Type B pancreatic cell (in vitro differentiated cells): ENCODE measurements at places on chromosomes 7 and 10. TPM values are rescaled to one million over a fixed set of nuclear protein-coding genes. Genes with fewer than 3 reads are reported as not detected.
A peak's percentile ranks its signal among the peaks of the same experiment; 100 is the strongest.

GRCh38 chr10:128897401-128898129, 569.5 kb upstream of the MGMT start:
- H3K36me3 ChIP-seq, result no peaks in the 10 kb centered on the region
- H3K27me3 ChIP-seq, result peaks cover 7% of the 10 kb centered on the region
- no peak overlapping the region for H3K27ac ChIP-seq
- H3K4me3 ChIP-seq, result no peak overlapping the region

- peak overlapping the region; percentile 28 for H3K4me3 ChIP-seq
- peaks cover 9% of the 10 kb centered on the region for H3K4me1 ChIP-seq
- no peak for DNase-seq
- H3K36me3 ChIP-seq, result no peaks in the 10 kb centered on the region
- H3K27ac ChIP-seq, result peak overlapping the region; percentile 77
Observed at GRCh38 chr10:96287392-96288105, 16.2 kb upstream of the BLNK start.

DNA sequence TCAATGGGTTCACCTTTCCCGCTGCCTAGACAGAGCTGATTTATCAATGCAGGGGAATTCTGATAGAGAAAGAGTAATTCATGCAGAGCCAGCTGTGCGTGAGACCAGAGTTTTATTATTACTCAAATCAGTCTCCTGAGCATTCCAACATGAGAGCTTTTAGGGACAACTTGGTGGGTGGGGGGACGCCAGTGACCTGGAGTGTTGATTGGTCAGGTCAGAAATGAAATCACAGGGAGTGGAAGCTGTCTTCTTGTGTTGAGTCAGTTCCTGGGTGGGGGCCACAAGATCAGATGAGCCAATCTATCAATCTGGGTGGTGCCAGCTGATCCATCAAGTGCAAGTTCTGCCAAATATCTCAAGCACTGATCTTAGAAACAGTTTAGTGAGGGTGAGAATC, 99.0 kb upstream of the CAV2 start:
- H3K36me3 ChIP-seq, result no peaks in the 10 kb centered on the region
- no peaks in the 10 kb centered on the region for H3K4me1 ChIP-seq
- H3K4me3 ChIP-seq, result peak overlapping the region; percentile 23
- H3K27me3 ChIP-seq, result no peaks in the 10 kb centered on the region

DNA sequence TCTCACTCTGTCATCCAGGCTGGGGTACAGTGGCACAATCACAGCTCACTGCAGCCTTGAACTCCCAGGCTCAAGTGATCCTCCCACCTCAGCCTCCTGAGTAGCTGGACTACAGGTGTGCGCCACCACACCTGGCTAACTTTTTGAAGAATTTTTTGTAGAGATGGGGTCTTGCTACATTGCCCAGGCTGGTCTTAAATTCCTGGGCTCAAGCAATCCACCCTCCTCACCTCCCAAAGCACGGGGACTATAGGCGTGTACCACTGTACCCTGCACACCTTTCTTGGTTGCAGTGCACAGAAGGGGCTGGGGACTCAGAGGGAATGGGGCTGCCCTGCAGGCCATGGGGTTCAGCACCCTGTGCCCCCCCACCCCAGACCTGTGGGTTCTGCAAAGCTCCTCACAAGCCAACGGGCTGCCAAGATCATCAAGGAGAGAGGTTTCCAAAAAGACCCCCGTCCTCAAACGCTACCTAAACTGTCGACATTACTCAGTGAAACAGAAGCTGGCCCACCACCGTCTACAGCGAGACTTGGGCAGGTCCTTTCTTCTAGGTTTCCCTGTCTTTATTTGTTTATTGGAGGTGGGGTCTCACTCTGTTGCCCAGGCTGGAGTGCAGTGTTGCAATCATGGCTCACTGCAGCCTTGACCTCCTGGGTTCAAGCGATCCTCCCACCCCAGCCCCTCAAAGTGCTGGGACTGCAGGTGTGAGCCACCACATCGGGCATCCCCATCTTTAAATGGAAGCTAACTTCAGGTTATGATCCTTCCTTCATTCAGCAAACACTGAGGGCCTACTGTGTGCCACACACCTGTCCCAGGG, 26.6 kb upstream of the ELFN1 start:
- H3K27me3 ChIP-seq, result peaks cover under 1% of the 10 kb centered on the region
- no peak overlapping the region for H3K27ac ChIP-seq
- no peak for DNase-seq
- no peaks in the 10 kb centered on the region for H3K36me3 ChIP-seq
- peaks cover 3% of the 10 kb centered on the region for H3K4me1 ChIP-seq

DNA sequence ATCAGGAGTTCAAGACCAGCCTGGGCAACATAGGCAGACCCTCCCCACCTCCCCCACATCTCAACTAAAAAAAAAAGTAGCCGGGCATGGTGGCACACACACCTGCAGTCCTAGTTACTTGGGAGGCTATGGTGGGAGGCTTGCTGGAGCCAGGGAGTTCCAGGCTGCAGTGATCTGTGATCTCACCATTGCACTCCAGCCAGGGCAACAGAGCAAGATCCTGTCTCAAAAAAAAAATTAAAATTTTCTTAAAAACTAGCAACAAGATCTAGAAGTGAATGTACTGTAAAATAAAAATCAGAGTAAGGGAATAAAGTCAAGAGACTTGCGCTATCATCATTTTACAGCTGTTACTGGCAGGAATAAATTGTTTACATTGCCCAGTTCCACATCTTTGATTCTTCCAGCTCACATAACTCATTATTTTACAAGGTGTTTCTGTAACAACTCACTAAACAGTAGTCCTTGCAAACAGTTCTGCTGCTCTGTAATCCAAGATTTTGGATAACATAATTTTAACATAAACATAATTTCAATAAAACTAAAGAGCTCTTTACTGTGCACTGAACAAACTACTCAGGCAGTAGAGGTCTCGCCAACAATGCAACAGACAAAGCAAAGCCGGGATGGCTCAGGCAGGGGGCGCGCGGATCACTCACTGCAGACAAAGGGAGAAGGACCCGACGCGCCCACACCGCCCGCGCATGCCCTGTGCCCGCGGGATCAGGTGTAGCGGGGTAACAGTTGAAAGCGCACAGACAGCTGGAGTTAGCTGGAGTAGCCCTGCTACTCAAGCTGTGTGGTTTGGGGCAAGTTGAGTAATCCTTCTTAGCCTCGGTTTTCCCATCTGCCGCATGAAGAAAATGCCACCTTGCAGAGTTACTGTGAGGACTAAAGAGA, 73.3 kb upstream of the NFE2L3 start:
- H3K36me3 ChIP-seq, result no peaks in the 10 kb centered on the region
- H3K27me3 ChIP-seq, result peaks cover 15% of the 10 kb centered on the region
- peaks cover 27% of the 10 kb centered on the region for H3K4me1 ChIP-seq
- no peak overlapping the region for H3K27ac ChIP-seq
- H3K4me3 ChIP-seq, result peak overlapping the region; percentile 41
- peak; percentile 78 for DNase-seq

DNA sequence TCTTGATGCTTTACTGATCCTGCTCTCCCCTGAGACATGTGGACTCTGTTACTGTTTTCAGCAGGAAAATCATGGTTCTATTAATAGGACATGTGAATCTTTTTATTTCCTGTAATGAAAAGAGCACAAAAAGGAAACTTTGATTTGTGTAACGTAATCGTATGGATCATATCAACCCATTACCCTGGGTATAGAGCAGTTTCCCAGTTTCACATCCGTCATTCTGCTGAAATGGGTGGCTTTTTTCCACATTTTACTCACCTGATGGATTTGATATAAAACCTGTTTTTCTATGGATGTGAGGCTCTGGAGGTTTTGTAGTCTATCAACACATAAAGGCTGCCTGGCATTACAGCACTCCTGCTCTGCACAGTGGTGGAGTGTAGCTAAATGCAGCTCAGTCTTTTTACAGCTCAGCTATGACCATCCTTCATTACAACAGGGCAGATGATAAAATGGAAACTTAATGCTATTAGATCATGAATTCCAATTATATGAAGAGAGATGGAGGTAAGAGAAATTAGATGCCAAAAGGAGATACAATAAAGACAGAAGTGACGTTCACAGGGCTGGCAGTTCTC, 486.3 kb upstream of the C7orf33 start:
- peaks cover 4% of the 10 kb centered on the region for H3K27me3 ChIP-seq
- H3K4me3 ChIP-seq, result no peak overlapping the region
- H3K27ac ChIP-seq, result no peak overlapping the region
- peaks cover 4% of the 10 kb centered on the region for H3K4me1 ChIP-seq
- no peak for DNase-seq

- DNase-seq, result no peak
- H3K27ac ChIP-seq, result no peak overlapping the region
- H3K4me3 ChIP-seq, result no peak overlapping the region
- H3K4me1 ChIP-seq, result no peaks in the 10 kb centered on the region
- H3K27me3 ChIP-seq, result no peaks in the 10 kb centered on the region
Observed at GRCh38 chr7:15128716-15129115, 226.2 kb upstream of the DGKB start.

DNA sequence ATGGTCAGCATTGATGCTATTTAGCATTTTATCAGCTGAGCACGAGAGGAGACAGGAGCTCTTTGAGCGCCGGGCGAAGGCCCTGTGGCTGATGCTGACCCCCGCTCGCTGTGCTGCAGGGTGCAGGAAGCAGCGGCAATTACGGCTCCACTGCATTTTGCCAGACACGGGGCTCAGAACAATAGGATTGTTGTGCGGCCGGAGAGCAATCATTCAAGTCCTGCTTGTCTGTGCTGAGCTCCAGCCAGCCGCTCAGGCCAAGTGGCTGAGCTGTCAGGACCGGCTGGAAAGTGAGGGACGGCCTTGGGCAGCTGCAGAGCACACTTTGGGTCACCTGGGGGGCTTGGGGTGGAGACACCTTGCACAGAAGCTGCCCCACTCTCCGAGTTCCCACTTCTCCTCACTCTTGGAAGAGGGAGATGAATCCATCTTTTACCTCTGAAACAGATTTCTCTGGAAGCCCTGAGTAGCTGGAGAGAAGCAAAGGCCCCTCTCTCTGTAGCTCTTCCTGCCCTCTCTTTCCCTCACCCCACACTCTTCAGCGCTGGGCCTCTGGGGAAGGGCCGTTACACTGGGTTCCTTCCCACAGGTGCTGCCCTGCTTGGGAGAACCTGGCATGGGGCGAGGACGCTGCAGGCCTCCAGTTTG, 17.3 kb upstream of the ADARB2 start:
- no peaks in the 10 kb centered on the region for H3K36me3 ChIP-seq
- no peak for DNase-seq
- peaks cover 31% of the 10 kb centered on the region for H3K27me3 ChIP-seq
- H3K4me3 ChIP-seq, result peak overlapping the region; percentile 62
- peaks cover 15% of the 10 kb centered on the region for H3K4me1 ChIP-seq

GRCh38 chr10:91683975-91684374, 51.1 kb upstream of the PPP1R3C start:
- H3K27ac ChIP-seq, result no peak overlapping the region
- H3K36me3 ChIP-seq, result no peaks in the 10 kb centered on the region
- no peaks in the 10 kb centered on the region for H3K27me3 ChIP-seq
- peaks cover 21% of the 10 kb centered on the region for H3K4me1 ChIP-seq

DNA sequence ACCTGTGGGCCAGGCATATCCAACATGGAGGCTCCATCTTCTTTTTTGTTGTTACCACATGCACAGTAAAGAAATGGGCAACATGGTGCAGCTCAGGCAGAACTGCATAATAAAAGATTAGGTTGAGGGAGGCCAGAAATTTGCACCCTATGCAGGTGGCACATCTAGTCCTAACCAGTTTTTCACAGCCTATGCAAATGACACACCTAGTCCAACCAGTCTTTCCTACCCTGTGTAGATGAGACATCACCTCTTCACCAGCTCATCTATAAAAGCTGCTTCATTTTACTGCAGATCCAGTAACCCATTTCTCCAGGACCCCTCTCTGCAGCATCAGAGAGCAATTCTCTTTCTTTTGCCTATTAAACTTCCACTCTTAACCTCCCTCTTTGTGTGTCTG, 411.0 kb upstream of the PCDH15 start:
- no peaks in the 10 kb centered on the region for H3K27me3 ChIP-seq
- DNase-seq, result no peak
- no peak overlapping the region for H3K27ac ChIP-seq
- no peak overlapping the region for H3K4me3 ChIP-seq

GRCh38 chr7:849781-850180, 17.5 kb downstream of the SUN1 start:
- H3K27ac ChIP-seq, result no peak overlapping the region
- DNase-seq, result no peak
- H3K36me3 ChIP-seq, result peaks cover 28% of the 10 kb centered on the region

DNA sequence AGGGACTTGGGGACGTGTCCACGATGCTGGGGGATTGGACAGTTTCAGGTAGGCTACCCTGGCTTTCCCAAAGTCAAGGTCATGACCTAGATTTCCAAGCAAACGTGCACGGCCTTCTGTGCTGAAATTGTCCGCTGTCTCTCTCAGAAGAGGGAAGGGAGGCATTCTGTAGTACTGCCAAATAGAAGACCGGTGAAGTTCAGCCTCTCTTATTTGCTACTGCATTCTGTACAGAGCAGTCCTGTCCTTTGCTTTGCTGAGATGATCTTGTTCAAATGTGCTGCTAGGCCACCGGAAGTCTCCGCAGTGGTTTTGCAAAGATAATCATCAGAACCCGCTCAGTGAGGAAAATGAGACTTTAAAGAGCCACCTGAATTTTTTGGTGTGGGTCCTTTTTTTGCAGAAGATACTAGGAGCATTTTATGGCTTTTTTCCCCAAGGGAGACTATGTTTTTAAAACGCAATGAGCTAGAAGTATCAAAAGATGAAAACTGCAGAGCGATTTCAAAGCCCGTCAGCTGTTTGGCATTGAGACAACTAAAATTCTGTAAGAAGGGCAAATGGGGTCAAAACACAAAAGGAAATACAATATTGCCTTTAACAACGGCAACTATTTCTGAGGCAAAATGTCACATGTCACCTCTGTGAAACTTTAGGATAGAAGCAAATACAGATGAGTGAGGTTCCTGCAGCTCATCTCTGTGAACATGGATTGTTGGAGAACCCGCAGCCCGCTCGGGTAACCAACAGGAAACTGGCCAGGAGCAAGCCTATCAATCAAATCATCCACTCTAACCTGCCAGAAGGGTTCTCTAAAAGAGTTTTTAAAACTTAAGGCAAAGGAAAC, 1.3 kb upstream of the NMT2 start:
- no peaks in the 10 kb centered on the region for H3K27me3 ChIP-seq

NPC1L1 gene
- 8.8 and 11.0 TPM in 2 replicates for total RNA-seq

LIPM gene
- total RNA-seq, result 0.38 TPM in 1 of 2 replicates, not detected in the other

AOAH gene
- total RNA-seq, result 0.21 and 0.92 TPM in 2 replicates

DPP6 gene
- 4.1 and 4.9 TPM in 2 replicates for total RNA-seq

NXPH1 gene
- total RNA-seq, result 0.29 and 0.33 TPM in 2 replicates
